Stimulated activated CD8-positive, alpha-beta memory T cell treated with anti-CD3 and anti-CD28 coated beads, Interleukin-2, amount 100 ng/mL, for 1 hour (primary cell): ENCODE measurements at places on chromosomes 12 and 14.

DNA sequence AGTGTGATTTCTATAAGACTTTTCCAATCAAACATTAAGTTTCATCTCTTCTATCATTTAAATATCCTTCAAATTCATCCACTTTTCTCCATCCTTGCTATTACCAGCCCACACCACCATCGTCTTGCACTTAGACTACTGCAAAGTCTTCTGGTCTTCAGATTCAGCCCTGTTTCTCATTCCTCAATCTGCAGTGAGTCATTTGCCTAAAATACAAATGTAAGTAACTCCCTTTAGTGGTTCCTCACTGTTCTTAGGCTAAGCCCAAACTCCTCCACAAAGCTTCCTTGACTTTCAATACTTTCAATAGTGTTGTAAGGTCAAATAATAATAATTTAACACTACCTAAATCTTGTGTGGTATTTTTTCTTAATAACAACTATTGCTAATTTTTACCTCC lies 83.3 kb downstream of the PLEKHG7 start:
- DNase-seq: no peak

- no peak for DNase-seq
Measured at GRCh38 chr12:14356147-14356546, 9.3 kb upstream of the ATF7IP start.

GRCh38 chr14:75162631-75163030 lies 13.8 kb downstream of the TMED10 start:
- DNase-seq: no peak

DNA sequence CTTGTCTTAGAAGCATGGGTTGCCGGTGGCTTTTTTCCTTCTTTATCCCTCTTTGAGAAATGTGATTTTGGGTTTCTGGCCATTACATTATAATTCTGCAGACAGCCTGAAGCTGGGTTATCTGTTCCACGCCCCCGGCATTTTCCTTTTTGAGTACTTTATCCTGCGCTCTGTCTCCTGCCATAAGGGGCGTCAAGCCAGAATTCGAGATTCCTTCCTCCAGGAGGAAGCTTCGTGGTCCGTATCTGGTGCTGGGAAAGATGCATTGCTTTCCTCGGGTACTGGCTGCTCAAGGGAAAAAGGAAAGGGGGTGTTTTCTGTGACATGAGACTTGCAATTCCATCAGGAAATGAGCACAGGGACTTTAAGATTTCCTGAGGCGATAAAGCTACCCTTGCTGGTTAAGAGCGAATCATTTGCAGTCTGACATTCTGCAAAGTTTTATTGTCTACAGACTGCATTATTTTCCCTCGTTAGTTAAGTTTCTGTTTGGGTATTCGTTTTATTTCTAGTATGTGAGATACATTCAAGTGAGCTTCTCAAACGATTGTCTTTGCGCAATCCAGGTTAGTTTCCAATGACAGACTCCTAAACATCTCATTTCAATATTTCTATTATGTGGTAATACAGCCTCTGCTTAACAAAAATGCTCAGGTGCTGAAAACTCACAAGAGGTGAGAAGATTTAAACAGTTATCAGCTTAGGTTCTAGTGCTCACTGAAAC lies 694 bp downstream of the AKAP5 start:
- no peak for DNase-seq

GRCh38 chr14:48325486-48325885 lies 650.1 kb upstream of the MDGA2 start:
- DNase-seq: no peak

- no peak for DNase-seq
Measured at GRCh38 chr12:11496157-11496851, 100.9 kb upstream of the PRB2 start.

DNA sequence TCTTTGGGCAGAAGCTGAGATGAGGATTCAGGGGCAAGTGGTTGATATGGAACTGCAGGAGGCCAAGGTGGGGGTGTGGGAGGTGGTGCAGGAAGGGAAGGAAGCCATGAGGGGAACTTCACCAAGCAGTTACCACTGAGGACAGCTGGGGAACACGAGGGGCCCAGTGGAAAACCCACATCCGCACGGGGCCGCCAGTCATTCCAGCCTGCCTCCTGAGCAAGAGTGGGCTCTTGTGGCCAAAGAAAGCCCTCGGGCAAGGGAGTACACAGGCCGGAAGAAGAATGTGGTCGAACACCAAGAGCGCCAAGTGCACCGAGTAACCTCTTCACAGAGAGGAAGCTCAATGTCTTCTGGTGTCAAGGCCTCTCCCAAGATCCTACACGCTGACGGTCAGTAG lies 252.2 kb upstream of the FOXN3 start:
- DNase-seq: peak; percentile 3

- DNase-seq: no peak
Measured at GRCh38 chr14:29668201-29668600, 259.4 kb downstream of the PRKD1 start.

- DNase-seq: no peak
Measured at GRCh38 chr14:103544388-103545218, 15.6 kb downstream of the TRMT61A start.

- no peak for DNase-seq
Measured at GRCh38 chr14:71576472-71576871, 355.8 kb upstream of the RGS6 start.

DNA sequence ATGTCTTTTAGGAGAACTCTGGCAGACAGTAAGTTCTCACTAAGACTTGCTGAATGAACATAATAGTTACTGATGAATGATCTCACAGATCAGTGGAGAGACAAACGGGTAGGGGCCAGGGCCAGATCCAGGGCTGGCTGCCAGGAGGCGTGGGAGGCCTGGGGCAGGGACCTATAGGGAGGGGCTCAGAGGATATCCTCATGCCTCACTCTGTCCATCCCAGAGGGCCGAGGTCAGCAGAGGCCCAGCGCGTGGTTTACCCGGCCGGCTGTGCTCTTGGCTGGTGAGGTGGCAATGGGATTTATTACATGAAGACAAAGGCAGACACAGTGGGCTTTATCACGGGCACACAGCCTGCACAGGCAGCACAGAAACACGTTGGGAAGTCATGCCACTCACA lies 85.4 kb downstream of the CHGA start:
- no peak for DNase-seq

DNA sequence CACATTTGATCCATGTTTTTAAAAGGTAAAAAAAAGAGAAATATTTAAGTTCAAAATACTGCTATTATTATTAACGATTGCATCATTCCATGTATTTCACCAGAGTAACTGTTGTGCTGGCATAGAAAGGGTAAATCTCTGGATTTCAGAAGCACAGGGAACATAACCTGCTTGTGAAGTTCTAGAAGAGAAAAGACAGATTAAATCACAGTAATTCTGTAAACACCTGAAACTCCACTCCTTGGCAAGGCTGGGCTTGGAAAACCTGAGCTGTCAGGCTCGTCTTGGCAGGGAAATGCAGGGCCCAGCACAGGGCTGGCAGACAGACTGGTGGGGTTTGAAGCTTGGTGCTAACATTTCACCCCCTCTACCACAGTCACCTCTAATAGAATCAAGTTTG lies 35.1 kb downstream of the SVOP start:
- DNase-seq: no peak

GRCh38 chr14:20934148-20934762 lies 21.0 kb upstream of the RNASE2 start:
- DNase-seq: no peak

DNA sequence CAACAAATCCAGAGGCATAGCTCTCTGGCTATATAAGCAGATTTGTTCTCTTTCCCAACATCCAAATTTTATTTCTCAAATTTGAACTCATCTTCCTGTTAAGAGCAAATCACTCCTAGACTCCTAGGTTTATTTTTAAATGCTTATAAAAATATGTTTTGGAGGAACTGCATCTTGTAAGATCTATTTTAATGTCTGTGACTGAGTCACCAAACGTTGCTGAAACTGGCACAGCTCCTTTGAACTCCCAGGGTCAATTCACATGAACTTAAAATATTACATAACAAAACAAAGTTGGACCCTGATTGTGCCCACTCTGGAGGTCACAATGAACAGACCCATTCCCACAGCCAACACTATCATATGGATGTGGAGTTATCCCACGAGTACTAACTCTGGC lies 23.9 kb downstream of the ANAPC7 start:
- no peak for DNase-seq

DNA sequence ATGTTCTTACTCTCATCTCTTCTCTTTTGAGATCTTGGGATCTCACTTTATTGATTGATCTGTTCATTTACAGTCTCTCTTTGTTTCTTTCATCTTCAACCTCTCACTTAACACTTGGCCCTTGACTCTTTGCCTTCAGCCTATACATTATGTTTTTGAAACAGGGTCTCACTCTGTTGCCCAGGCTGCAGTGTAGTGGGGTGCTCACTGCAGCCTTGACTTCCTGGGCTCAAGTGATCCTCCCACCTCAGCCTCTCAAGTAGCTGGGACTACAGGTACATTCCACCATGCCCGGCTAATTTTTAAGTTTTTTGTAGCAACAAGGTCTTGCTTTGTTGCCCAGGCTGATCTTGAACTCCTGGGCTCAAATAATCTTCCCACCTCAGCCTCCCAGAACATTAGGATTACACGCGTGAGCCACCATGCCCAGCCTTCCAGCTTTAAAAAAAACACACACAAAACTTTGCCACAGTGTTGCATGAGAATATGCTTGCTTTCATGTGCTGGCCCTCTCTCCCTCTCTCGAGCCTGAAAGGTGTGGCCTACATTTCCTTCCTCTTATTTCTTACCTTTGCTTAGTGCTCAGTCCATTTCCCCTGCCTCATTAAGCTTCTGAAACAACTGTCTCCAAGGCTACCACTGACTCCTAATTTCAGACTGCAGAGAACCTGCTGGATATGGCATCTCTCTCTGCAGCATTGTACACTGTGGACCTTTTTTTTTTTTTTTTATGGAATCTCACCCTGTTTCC lies 9.9 kb downstream of the DIP2B start:
- DNase-seq: no peak

GRCh38 chr12:33575346-33575745 lies 135.7 kb upstream of the SYT10 start:
- DNase-seq: no peak

GRCh38 chr12:59650588-59651228 lies 54.9 kb downstream of the SLC16A7 start:
- DNase-seq: no peak

GRCh38 chr12:101957252-101957959 lies 80.0 kb downstream of the DRAM1 start:
- no peak for DNase-seq

GRCh38 chr12:65324551-65324950 lies 46.1 kb downstream of the MSRB3 start:
- DNase-seq: no peak

DNA sequence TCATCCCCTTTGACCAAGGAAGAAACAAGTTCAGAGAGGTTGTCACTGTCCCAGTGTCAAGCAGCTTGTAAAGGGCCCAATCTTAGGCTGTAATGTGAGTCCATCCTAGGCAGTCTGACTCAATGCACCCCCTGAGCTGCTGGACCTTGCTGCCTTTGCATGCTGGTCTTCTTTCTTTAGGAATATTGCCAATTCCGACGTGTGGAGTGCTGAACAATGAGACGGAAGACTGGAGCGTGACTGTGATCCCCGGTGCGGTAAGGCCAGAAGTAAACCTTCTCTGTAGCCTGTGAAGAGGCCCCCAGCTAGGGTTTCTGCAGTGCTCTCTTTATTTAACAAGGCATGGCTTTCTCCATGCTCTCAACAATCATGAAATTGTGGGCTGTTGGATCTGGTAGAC lies 963 bp downstream of the TCTN2 start:
- no peak for DNase-seq

GRCh38 chr14:73236752-73237218 lies 521 bp upstream of the PAPLN start:
- no peak for DNase-seq

GRCh38 chr14:88960496-88960895 lies 136.0 kb downstream of the TTC8 start:
- no peak for DNase-seq

GRCh38 chr12:117408161-117408791 lies 46.9 kb upstream of the NOS1 start:
- no peak for DNase-seq

DNA sequence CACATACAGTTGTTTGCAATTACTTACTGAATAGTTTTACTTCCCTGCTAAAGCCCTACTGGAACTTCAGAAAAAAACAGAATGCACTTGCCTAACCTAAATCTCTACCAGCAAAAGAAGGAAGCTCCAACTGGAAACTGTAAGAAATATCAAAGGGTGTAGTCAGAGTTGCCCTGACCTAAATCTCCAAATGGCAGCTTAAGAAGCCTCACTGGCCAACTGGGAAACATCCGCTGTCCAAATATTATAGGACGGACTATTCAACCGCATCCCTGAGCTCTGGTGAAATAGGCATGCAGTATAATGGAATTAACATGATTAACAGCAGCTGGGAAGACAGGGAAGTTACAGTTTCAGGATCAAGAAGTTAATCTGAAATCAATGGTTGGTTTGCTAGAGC lies 24.3 kb downstream of the ANAPC7 start:
- no peak for DNase-seq

DNA sequence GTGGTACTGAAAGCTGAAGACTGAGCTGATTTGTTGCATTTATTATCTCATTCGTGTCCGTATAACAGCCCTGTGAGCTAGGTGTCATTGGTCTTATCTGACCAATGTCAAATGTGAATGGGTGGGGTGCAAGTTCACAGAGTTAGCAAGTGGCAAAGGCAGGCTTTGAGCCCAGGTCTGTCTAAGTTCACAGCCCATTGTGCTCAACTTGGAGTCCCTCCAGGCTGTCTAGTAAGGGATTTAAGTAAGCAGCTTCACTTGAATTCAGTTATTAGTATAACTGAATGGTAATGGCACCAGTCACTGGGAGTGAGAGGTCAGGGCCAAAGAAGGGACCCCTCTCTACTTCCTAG lies 8.5 kb downstream of the C1S start:
- no peak for DNase-seq

DNA sequence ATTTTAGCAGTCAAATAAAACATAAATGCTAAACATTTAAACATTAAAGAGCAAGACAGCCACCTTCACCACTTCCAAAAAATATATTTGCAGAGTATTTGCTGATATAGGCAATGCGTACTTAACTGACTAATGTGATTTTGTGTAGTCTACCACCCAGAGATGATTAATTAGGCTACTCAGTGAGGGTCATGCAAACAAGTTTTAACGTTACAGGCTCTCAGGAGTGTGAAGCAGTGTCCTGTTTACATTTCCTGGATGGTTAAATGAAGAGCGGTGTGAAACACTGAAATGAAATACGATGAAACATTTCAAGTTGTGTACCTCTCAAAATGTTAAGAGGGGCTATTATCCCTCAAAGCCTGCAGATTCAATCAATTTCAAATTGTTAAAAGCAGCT lies 165.8 kb upstream of the LRIG3 start:
- no peak for DNase-seq

DNA sequence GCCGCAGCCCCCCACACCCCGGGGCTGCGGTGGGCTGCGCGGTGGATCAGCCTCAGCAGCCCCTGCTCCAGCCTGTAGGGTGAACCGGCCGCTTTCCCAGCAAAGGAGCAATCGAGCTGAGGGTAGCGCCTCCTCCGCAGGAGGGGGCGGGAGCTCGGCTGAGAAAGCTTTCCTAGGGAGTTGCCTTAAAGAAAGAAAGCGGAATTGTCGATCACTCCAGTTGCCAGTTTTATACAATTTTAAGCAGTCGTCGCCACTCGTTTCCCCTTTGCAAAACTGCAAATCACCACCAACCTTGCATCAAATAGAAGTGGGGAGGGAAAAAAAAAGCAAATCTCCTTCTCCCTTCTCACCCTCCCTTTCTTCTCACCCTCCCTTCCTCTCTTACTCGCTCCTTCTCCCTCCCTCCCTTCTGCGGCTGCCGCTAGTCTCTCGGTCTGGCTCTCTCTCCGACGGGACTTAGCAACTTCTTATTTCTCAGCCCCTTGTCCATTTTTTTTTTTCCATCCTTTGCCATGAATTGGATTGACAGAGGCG lies at the start of gene PDE3A:
Gene PDE3A (plus strand): TSS at position 424 of the 537 bp plus-strand sequence. CDS start 748 bp downstream, outside the sequence.
- DNase-seq: no peak
